ENCODE measurements at places on chromosomes 4 and X.

GRCh38 chrX:41655631-41656030 is 33.1 kb upstream of the GPR34 start:
- DNase-seq = no peak

DNA sequence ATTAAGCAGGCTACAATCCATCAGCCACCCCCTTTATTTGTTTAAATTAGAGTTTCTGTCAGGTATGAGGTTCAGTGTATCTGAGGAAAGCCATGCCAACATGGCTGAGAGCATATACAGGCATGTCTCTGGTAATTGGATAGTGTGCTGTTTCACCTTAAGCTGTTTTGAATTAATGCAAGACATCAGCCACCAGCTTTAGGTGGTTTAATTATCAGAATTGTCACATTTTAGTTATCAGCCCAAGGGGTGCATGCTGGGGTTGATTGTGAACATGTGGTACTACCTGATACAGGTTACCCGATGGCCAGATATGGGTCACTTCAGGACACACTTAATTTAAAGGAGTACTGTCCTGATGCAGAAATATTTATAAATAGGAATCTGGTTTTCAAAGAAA is 353.2 kb upstream of the TENM3 start:
- no peak for DNase-seq

DNA sequence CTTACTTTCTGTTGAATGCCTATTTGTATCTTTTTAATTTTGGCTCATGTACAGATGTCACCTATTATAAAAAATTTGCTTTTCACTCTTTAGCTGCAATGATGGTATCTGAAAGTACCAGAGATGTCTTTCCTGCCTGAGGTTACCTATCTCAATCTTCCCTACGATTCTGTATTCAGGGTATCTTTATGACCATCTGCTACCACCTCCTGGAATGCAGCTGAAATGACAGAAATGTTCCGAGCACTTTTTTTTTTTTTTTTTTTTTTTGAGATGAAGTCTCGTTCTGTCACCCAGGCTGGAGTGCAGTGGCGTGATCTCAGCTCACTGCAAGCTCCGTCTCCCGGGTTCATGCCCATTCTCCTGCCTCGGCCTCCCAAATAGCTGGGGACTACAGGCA is 136.4 kb downstream of the REPS2 start:
- no peak for DNase-seq

DNA sequence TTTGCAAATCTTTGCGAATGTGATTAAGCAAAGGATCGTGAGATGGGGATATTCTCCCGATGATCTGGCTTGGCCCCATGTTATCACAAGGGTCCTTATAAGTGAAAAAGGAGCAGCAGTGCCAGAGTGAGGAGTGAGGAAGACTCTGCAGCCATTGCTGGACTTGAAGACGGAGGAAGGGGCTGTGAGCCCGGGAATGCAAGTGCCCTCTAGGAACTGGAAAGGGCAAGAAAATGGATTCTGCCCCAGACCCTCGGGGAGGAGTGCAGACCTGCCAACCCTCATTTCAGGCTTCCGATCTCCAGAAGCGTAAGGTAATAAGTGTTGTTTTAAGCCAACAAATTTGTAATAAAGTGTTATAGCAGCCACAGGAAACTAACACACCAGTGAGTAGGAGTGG is 76.3 kb downstream of the EVC start:
- no peak for DNase-seq

DNA sequence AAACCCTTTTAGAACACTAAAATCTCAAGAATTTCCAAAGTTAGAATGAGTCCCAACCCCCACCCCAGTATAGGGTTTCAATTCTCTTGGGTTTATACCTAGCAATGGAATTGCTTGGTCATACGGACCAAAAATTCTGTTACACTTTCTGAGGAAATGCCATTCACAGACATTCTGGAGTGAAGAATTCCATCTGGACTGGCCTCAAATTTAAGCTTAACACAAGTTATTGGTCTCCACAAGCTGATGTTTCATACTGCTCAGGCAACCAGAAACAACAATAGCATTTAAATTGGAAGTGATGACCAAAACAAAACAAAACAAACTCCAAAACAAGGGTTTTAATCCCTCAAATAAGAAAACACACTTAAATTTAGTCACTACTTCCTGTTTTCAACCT is 51.1 kb downstream of the GPC4 start:
- no peak for DNase-seq

GRCh38 chrX:118632862-118633261 is 94.5 kb upstream of the IL13RA1 start:
- DNase-seq = no peak

DNA sequence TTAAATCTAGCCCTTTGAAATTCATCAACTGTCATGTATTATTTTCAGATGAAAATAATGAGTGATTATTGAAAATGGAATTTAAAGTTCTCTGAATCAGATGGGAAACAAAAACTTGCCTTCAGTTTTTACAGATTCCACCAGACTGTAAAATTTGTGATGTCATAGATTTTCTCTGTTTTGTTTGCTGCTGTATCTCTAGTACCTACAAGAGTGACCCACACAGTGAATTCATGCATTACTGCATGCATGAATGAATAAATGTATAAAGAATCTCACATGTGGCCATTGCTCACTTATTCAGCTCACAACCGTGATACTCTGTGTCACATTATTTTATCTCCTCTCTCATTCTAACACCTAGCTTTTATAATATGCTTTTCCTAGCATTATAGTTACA is 532.2 kb upstream of the AGA start:
- DNase-seq = no peak

DNA sequence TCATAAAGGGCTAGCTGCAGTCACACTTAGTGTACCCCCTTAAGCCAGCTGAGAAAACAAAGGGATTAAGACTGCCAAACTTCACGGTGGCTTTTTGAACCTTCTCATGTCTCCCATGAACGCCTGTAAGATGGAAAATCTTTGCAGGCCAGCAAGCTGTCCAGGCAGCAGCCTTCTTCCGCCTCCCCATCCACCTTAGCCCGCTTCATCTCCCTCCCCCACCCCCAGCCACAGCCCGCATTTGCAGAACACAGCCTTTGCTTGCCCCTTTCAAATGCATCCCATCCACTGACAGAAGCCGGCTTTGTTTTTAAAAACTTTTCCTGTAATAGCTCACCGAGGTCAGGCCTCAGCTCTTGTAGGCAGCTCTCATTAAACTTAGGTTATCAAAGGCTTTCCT is 113.8 kb upstream of the FAM9B start:
- DNase-seq = no peak

DNA sequence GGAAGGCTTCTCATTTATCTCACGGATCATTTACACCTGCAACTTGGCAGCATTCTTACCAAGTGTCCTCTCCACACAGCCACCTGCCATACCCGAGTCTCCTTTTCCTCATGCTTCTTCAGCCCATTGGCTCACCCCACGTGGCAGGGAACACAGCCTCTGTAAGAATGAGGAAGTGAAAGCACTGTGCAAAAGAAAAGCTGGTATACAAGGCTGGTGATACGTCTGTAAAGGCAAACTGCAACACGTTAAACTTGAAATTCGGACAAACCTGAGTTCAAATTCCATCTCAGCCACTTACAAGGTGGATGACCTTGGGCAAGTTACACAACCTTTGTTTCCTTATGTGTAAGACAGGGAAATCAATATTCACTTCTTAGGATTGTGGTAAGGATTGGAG is 164.0 kb upstream of the RASGEF1B start:
- no peak for DNase-seq

DNA sequence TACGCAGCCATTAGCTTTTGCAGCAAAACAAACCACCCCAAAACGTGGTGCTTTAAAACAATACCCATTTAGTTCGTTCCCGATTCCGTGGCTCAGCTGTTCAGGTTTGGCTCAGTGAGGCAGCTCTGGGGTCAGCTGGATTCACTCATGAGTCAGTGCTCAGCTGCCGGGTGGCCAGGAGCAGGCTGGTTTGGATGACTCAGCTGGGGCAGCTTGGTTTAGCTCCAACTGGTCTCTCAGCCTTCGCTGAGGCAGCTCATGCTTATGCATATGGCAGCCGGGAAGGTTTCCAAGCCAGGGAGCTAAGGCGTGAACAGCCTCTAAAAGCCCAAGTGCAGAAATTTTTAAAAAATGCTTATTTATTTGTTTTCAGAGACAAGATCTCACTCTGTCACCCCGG is 13.3 kb upstream of the CD99 start:
- DNase-seq = peak; percentile 71

DNA sequence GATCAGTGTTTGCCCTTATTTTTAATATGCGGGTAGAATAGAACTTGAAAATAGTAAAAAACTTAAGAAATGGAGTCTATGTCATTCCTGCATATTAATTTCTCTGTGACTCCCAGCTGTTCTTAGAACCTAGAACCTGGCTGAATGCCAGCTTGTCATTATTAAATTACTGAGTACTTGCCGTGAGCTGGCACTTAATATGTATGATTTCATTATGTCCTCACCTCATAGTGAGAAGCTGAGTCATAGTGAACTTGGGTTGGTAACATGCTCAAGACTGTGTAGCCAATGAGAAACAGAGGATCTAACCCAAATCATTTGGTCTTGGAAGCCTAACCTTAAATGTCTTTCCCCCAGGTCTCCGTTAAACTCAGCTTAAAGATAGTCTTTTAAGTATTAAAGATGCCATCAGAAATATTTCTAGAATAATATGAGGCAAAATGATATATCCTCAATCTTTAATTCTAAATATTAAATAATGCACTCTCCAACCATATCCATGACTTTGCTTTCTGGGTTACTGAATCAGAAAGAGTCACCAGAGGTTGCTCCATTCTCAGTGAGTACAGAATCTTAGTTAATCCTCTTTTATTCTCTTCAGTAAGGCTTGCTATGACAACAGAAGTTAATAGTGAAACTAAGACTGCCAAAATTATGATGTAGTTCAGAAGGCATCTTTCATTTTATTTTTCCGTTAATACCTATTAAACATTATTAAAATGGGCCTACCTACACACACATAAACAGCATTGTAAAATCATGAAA is 58.6 kb upstream of the TLL1 start:
- DNase-seq = no peak
